ENCODE measurements at places on chromosomes 1 and 21.

- no peak for DNase-seq
Measured at GRCh38 chr1:163706915-163707314, 385.2 kb downstream of the NUF2 start.

DNA sequence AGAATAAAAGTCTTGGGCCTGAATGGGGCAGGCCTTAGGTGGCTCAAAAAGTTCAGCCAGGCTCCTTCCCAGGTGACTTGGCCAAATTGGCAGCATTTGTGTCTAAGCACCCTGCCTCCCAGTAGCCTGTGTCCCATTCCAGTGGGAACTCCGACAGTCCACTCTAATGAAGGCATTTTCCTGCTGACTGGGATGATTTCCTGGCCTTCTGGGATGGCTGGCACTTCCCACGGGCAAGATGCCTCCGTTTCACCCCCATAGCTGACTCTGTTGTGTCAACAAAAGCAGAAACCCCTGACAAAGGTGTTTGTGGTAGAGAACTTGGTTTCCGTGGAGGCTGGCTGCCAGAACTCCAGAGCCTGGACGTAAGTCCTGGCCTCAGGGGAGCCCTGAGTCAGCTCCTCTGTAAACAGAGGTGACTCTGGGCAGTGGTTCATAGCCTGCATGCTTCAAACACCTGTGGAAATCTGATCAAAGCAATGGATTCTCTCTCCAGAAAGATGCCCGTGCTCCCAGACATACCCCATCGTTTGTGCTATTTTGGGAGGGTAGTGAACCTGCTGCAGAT lies 36.6 kb downstream of the WNT3A start:
- no peak for DNase-seq

GRCh38 chr21:16427587-16428087 lies 697.9 kb downstream of the USP25 start:
- DNase-seq = no peak

DNA sequence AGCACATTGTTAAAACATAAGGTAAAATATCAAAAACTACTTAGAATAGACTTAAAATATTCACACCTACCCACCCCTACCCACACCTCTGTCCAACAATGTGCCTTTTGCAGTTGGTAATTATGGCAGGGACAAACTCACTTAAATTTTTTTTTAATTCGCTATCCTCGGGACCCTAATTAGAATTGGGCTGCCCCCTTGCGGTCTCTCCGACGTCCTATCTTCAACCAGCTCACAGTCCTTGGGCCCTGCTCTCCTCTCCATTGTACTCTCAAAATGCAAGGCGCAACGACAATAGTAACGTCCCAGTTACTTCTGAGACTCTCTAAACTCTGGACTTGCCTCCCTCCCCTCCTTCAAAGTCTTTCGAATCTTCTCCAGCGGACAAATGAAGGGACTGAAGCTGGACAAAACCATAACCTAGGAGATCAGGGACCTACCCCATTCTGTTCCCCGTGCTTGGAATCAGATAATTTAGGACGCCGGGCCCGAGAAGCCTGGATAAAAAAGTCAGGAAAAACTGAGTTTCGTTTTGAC lies 1.1 kb upstream of the CIART start:
- DNase-seq = peak; percentile 33

GRCh38 chr1:157369808-157370521 lies 182.3 kb downstream of the FCRL5 start:
- no peak for DNase-seq

GRCh38 chr1:150508982-150509381 lies 1.1 kb downstream of the ECM1 start:
- no peak for DNase-seq

- DNase-seq = no peak
Measured at GRCh38 chr1:53384796-53385195, 56.9 kb upstream of the LRP8 start.

- DNase-seq = no peak
Measured at GRCh38 chr1:101239095-101240040, 2.5 kb downstream of the S1PR1 start.

- DNase-seq = no peak
Measured at GRCh38 chr1:225461533-225462428, 33.9 kb upstream of the LBR start.

DNA sequence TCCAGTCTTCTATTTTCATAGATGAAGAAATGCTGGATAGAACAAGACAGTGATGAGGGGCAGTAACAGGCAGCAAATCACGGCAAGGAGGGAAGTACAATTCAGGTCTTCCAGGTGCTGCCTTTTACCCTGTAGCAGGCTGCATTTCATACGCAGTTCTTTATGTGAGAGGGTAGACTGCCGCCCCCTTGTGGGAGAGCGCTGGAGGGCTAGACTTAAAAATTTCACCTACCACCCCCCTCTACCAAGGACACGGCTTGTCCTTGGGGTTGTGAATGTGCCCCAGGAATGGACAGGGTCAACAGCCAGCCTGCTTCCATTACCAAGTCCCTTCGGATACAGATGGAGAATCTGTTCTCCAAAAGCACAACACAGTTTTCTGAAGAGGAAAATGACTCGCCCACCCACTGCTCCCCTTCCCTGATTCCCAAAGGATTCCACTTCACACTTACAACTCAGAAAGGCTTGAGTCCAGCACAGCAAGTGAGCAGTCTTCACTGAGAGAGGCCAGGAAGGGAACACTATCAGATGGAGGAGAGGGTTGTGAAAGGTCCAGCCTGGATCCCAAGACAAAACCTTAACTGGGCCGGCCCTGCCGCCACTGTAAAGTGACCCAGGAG lies 7.4 kb downstream of the WDR77 start:
- peak; percentile 27 for DNase-seq

DNA sequence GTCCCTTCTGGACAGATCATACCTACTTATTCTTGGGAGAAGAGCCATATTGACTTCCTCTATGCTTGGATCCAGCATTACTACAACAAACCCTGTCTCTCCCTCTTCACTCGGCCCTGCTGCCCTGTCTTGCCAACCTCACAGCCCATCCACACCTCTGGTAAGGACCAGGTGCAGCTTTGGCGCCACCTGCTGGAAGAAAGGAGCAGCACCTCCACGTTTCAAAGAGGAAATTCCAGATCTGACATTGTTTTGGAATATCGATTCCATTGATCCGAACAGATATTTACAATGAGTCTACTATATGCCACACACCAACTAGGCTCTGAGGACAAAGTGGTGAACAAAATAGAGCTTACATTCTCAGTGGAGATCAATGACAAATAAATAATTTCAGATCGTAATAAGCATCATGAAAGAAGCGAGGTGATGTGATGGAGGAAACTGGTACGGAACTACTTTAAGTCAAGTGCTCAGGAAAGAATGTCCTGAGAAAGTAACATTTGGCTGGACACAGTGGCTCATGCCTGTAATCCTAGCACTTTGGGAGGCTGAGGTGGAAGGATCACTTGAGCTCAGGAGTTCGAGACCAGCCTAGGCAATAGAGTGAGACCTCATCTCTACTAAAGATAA lies 18.7 kb downstream of the MFSD2A start:
- peak; percentile 62 for DNase-seq

GRCh38 chr1:88877382-88877825 lies 14.0 kb downstream of the GTF2B start:
- no peak for DNase-seq

- no peak for DNase-seq
Measured at GRCh38 chr21:44527983-44528633, 11.9 kb downstream of the KRTAP10-1 start.

GRCh38 chr1:209886219-209886536 lies 51.8 kb upstream of the SYT14 start:
- DNase-seq = no peak

GRCh38 chr1:198543670-198544260 lies 3.3 kb upstream of the ATP6V1G3 start:
- no peak for DNase-seq

DNA sequence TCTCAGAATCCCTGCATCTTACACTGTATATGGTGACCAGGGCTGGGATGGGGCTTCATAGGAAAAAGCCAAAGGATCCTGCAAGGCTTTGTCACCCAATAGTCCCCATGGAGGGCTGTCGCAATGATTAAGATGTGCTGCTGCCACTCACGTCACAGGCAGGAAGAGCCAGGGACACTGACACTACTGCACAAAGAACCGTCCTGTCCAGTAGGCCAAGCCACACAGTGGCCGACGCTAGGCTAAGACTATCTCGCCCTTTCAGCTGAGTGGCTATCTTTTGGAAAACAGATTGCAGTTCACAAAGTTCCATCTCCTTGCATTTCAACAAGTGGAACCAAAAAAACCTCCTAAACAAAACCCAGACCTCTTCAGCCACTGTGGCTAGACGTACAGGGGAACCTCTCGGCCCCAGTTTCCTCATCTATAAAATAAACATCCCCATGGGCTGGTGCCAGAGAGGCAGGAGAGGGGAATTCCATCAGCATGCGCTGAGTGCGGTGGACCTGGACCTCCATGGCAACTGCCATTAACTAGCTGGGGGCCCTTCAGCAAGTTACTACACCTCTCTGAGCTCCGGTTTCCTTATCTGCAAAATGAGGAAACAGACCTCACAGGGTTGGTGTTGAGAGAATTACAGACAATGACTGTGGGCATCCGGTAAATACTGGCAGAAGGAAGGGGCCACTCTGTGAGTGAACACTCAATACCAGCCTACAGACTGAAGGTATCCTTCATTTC lies 8.7 kb downstream of the CAPZB start:
- DNase-seq = no peak

- no peak for DNase-seq
Measured at GRCh38 chr1:116334015-116334547, 39.0 kb upstream of the ATP1A1 start.

DNA sequence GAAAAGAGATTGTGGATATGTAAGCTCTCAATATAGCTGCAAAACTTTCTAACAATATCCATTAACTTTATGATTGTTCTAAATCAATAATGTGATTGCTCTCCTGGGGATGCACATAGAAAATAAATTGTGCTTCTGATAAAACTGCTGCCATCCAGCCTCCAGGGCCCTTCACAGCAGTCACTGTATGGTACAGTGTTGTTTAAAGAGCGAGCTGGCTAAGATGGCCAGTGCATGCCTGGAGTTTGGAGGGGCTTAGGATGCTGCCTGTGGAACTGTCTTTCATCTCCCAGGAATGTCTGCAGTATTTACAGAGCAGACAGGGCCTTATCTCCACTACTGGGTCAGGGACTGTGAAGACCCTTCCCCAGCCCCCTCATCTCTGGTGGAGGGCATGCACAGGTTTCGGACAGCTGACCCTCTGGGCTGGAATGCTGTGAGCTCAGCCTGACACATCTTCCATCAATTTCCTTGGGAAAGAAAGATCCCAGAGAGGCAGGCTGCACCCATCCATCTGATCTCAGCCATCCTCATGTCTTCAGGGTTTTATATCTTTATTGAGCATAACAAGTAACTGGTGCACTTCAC lies 137.0 kb downstream of the PLPP3 start:
- no peak for DNase-seq

DNA sequence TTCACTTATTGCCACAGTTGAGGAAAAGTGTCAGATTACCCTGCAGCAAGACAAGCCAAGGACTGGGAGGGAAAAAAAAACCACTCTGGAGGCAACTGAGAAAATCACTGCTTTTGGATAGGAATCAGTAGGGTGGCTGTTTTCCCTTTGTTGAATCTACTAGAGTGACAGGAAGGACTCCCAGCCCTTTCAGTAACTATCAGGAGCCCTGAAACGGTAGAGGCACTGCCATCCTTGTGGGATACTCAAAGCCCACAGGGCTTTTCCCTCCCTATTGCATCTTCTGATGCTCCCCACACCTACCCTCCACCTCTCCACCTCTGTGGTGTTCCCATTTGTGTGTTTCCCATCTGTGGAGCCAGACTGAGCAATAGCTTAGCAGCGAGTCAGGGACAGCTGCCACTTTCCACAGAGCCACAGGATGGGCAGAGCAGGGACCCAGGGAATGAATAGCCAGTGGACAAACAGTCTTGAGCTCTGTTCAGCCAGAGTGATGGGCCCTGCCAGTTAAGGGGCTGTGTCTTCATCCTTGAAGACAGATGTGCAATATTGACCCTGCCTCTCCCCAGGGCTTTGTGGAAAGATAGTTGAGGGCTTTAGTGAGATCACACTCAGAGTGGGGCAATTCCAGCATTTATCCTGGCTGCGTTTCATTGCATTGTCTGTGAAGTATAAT lies 13.9 kb downstream of the UBIAD1 start:
- DNase-seq = no peak

- no peak for DNase-seq
Measured at GRCh38 chr1:150532860-150533259, 16.3 kb upstream of the ADAMTSL4 start.

GRCh38 chr1:152752225-152752624 lies 5.6 kb upstream of the KPRP start:
- DNase-seq = no peak

DNA sequence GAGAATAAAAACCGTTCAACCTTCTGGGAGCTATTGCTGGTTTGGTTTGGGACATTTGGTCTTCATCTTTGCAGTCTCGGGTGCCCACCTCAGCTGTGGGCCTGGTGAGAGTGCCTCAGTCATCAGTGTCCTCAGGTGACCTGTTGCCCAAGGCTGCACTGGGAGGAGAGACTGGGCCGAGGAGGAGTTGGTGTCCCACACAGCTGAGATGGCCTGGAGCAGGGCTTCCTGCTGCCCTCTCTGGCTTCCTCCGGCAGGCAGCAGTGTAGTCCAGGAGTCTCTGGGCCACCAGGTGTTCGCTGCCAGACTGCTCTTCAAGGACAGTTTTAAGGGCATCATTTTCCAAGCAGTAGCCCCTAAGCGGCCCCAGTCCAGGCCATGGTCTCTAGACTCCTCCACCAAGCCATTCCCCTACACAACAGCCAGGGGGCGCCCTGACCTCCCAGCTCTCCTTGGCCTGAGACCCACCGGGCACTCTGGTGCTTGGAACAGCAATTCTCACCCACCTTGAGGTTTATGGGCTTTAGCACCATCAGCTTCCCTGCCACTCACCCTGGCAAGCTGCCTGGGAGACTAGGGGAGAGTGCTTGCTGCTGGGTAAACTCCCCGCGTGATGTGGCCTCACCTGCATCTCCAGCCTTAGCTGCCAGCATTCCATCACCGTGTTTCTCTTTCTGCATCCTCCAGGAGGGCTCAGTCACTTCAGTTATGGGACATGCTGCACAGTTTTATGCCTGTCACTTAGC lies 9.1 kb upstream of the SYTL1 start:
- DNase-seq = no peak

- DNase-seq = no peak
Measured at GRCh38 chr1:185238447-185238846, 78.6 kb downstream of the IVNS1ABP start.

- no peak for DNase-seq
Measured at GRCh38 chr1:198934426-198934825, 295.6 kb downstream of the PTPRC start.

GRCh38 chr1:175887521-175887920 lies 144.1 kb upstream of the TNR start:
- no peak for DNase-seq

DNA sequence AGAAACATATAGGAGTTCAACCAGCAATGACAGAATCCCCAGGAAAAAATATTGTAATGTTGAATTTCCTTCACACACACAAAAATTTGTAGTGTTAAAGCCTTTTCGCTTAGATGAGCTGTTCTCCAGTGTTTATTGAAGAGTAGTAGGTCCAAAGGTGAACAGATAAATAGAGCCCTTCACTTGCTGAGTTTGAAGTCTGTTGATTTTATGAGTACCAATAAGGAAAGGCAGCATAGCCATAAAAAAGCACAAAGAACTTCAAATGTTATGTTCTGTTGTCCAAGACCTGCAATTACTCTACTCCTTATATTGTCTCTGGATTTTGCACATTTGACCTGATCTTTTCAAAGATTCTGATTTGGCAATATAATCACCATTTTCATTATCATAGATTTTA lies 362.7 kb upstream of the B3GALT2 start:
- DNase-seq = no peak

GRCh38 chr1:226960256-226960655 lies 20.2 kb downstream of the COQ8A start:
- no peak for DNase-seq

- no peak for DNase-seq
Measured at GRCh38 chr1:66247415-66248208, 286.3 kb upstream of the SGIP1 start.
